ENCODE measurements at places on chromosomes 6 and 20.

DNA sequence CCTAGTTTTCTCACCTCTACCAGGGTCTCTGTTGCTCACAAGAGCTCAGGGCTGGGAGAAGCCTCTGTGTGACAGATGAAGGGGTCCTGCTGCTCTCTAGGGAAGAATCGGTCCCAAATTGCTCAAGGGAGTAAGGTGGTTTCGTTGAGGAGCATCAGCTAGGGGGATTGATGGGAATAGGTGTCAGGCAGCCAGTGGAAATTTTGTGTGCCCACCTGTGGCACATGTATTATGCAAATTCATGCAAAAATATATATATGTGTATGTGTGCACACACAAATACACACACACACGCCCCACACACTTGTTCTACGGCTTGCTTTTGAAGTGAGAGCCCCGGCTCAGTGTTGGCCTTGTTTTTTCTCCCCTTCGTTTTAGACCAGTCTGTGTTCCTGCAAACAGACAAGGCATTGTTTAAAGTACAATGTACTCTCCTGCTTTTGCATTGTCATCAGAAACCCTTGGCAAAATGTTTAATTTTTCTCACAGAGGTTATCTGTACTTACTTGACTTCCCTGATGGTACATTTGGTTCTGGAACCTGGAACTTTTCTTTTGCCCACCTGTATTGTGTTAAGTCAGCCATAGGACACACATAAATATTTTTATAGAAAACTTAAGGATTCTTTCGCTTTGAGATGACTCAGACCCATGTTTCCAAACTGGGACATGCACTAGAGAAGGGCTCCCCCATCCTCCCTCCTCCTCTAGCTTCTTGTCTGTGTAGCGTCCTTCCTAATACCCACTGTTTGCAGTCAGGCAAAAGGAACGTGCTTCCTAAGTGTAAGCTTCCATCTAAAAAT is 26.7 kb downstream of the FOXO3 start:
- DNase-seq = no peak

DNA sequence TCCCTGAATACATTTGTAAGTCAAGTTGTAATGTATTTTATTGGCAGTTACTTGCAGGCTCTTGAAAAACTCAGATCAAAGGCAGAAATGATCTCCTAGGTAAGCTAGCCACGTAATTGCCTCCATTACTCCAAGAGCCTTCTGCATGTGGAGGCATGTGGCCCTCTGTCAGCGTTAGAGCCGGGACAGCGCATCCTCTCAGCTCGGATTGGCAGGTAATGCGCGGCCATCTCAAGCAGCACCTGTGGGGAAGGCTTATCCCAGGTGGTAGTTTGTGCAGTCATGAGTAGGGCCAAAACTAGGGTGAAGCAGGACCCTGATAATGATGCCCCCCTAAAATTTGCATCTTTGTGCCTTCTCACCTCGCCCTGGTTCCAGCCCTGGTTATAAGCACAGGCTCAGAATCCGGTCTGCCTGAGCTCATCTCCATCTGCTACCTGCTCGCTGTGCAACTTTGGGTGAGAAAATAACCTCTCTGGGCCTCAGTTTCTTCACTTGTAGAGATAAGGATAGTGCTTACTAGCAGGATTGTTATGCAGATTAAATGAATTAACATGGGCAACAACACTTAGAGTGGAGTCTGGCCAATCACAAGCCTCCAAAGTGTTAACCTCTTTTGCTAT is 157.5 kb upstream of the PMEPA1 start:
- no peak for DNase-seq

GRCh38 chr6:79946272-79947190 is 822 bp downstream of the ELOVL4 start:
- no peak for DNase-seq

DNA sequence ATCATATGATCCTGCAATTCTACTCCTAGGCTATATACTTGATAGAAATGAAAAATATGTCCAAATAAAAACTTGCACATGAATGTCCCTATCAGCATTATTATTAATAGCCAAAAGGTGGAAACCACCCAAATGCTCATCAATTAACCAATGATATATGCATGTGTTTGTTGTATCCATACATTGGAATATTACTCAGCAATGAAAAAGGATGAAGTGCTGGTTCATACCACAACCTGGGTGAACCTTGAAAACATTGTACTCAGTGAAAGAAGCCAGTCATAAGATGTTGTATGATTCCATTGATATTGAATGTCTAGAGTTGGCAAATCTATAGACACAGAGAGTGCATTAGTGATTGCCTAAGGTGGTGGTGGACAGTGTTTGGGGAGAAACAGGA is 267.6 kb downstream of the PRKN start:
- no peak for DNase-seq

GRCh38 chr20:50392138-50392866 is 117.9 kb upstream of the PTPN1 start:
- no peak for DNase-seq

GRCh38 chr6:108492131-108492766 is 68.5 kb upstream of the FOXO3 start:
- DNase-seq = no peak

DNA sequence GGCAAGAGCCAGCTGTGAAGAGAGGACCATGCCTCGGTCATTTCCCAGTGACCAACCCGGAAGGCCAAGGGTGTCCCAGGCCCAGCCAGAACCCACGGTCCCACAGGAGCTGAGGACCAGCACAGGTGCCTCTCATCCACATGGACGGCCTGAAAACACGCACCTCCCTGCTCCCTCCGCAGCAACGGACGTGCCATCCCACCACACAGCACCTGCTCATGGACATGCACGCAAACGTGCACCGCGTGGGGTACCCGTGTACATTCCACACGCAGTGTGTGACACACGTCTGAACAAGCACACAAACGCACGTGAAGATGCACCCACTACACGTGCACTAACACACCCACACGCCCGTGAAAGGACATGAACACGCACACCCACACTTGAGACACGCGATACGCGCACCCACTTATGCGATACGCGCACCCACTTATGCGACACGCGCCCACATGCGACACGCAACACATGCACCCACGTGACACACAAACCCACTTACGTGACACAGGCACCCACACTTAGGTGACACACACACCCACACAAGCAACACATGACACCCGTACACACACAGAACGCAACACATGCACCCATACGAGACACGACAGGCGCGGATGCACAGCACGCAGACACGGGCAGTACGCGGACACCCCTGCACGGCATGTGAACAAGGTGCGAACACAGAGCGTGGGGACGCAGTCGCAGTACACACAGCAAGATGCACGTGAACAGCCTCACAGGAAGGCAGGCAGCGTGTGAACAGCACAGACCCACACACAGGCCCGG is 30.1 kb downstream of the LAMA5 start:
- no peak for DNase-seq

GRCh38 chr6:166523782-166524559 is 62.5 kb downstream of the RAMACL start:
- no peak for DNase-seq

DNA sequence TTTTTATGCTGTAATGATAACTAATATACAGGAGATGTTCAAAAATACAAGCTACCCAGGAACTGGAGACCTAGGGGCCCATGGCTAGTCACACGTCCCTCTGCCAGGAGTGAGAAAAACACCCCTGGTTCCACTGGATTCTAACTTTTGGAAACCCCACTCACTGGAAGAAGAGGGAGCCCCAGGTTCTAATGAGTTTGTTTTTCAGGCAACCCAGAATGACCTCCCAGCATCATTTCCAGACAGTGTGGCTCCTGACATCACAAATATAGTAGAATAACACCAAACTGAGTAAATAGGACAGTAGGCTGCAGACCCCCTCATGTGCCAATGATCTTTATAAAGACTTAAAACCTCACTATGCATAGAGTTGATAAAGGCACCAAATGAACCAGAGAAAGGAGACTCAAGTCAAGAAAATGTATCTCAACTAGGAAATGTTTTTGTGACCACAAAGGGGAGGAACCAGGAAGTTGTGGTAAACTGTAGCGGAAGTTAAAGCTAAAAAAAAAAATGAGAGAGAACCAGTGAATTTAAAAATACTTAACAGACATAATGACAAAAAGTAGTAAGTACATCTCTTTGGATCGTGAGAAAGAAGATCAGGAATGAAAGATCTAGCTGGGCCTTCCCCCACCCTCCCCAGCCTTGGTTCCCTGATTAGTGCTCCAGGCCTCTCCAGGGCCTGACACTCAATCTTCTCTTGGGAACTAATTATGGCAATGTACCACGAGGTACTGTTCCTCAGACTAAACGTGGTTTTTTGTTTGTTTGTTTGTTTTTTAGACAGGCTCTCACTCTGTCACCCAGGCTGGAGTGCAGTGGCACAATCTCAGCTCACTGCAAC is 19.8 kb downstream of the HLA-E start:
- no peak for DNase-seq

- DNase-seq = no peak
These were observed 193.1 kb upstream of the ARG1 start for GRCh38 chr6:131379948-131380347.

- DNase-seq = no peak
These were observed 124.1 kb downstream of the HS3ST5 start for GRCh38 chr6:114218437-114219340.

DNA sequence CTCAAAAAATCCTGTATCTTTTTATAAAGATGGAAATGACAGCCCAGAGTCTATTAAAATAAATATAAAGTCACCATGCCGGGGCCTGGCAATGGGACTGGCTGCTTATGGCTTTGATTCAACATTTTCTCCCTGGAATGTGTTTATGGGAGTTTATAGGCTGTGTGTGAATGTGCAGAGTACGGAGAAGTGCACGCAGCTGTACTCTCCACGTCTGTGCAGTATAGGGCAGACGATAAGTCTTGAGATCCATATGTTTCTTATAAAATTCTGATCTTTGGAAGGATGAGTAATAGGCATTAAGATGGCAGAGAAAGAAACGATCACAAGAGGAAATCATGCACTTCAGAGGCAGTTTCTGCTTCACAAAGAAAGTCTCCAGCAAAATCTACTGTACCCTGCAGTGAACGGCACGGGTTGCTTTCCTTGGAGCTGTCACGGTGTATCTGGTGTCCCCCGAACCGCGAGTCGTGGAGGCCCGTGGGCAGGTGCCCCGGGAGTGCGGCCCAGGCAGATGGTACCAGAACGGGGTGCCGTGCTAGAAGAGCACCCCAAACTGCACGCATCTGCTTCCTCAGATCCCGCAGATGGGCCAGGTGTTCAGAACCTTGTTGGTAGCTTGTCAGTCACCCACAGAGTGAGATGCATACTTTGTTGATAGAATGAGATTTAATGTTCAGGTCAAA is 382.5 kb downstream of the TAF4 start:
- DNase-seq = no peak

DNA sequence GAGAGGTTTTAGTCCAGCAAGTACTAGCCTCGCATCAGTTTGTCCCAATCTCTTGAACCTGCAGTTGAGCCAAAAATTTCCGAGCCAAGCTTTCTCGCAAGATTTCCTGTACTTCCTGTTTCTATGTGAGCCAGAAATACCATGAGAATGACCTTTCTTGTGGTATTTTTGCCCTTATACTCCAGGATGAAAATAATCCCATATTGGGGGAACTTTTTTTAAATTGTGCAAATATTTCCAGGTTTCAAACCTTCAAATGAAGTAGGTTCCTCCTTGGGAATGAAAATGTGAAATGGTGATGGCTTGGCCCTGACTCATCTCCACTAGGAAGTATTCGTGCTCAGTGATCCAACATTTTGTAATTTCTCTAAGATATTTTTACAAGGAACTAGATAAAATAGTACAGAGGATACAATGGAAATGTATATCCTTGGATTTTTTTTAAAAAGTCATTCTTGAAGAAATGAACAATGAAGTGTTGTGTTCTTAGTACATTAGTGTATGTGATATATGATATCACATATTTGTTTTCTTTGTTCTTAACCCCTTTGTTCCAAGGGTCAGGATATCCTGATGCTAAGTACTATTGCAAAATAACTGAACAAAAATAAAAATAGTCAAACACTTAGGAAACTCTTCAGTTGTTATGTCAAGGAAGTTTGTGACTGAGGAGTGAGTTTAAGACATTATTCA is 184.0 kb downstream of the PDE7B start:
- DNase-seq = no peak

DNA sequence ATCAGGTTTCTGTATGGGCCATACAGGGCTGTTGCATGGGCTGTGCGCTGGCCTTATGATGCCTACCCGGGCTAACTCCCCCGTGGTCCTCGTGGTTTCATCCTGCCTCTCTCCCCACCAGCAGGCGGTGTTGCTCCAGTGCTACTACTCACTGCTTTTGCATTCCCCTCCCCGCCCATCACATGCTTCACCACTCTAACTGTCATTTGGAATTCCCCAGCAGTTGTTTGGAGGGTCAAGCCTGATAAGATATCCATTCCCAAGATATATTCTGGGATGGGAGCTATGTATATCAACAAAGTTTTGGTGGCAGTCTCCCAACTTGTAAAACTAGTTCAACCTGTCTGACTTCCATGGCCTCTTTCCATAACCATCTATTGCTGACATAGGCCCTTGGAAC is 233.2 kb upstream of the SOX4 start:
- no peak for DNase-seq

GRCh38 chr6:7406743-7407142 is 17.1 kb downstream of the RIOK1 start:
- no peak for DNase-seq

DNA sequence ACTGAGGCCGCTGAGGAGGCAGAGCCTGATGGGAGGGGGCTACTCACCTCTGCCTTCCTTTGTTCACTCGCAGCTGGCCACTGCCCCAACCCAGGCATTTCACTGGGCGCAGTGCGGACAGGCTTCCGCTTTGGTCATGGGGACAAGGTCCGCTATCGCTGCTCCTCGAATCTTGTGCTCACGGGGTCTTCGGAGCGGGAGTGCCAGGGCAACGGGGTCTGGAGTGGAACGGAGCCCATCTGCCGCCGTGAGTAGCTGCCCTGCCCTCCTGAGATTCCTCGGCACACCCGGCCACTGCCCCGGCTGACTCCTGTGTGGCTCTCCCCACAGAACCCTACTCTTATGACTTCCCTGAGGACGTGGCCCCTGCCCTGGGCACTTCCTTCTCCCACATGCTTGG is 6.0 kb downstream of the C2 start:
- DNase-seq = no peak

DNA sequence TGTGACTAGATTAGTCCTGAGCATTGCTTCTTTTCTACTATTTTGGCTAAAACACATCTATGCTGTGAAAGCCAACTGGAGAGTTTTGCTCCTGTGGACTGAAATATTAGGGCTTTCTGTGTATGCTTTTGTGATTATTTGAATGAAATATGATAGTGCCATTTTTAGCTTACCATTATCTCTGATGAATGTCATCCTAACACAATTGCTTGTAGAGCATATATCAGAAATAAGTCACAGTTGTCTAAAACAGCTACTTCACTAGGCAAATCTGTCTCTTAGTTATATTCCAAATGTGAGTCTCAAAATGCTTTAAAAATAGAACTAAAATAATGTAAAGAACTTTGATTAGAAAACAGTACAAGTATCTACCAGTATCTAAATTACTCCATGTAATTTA is 401.4 kb upstream of the PTCHD4 start:
- no peak for DNase-seq

GRCh38 chr6:152959333-152959732 is 23.5 kb downstream of the FBXO5 start:
- DNase-seq = no peak

DNA sequence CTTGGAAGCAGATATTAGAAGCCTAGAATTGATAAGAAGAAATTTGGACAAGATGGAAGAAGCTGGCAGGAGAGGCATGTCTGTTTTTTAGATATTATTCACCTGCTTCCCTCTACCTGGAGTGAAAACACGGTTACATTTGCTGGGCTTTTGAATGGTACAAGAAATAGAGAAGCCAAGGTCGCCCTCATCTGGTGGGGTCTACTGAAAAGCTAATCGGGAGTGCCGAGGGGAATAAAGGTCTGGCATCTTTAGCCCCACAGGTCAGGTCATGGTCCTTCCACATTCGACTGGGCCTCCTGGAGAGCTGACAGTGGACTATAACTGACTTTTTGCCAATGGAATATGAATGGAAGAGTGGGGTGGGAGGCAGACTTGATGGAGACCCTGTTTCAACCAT is 4.6 kb upstream of the C2 start:
- DNase-seq = no peak

All from activated CD8-positive, alpha-beta memory T cell treated with anti-CD3 and anti-CD28 coated beads for 1 hour (primary cell).